T-helper 1 cell treated with Interleukin-12 subunit alpha and Interleukin-12 subunit beta and Interleukin-4 antibody, amounts not matched to agents 30 ng/mL and 1 ng/mL, for 36 hours (primary cell): ENCODE measurements at places on chromosomes 11 and 22. TPM values are rescaled to one million over a fixed set of nuclear protein-coding genes. Genes with fewer than 3 reads are reported as not detected.

The KRTAP5-1 gene
- total RNA-seq: not detected in 2 replicates

The KDM4D gene
- 0.44 TPM in 2 replicates for total RNA-seq

The GAB2 gene
- 50.6 and 61.6 TPM in 2 replicates for total RNA-seq

The DUSP8 gene
- total RNA-seq: 0.59 and 1.3 TPM in 2 replicates

The OR5AS1 gene
- total RNA-seq: not detected in 2 replicates

The PGA5 gene
- not detected in 2 replicates for total RNA-seq

The SERPING1 gene
- 0.22 and 0.93 TPM in 2 replicates for total RNA-seq

The FOSL1 gene
- 3.0 and 6.0 TPM in 2 replicates for total RNA-seq

The PPP6R3 gene
- 130 and 139 TPM in 2 replicates for total RNA-seq

The MS4A3 gene
- total RNA-seq: not detected in 2 replicates

The DGCR2 gene
- total RNA-seq: 33.9 and 36.3 TPM in 2 replicates

The OR6X1 gene
- total RNA-seq: not detected in 2 replicates

The TRPM5 gene
- not detected in 2 replicates for total RNA-seq

The SLC43A1 gene
- total RNA-seq: 12.9 and 14.1 TPM in 2 replicates

The CALCB gene
- 1.7 and 1.8 TPM in 2 replicates for total RNA-seq

The TMEM151A gene
- total RNA-seq: not detected in 2 replicates

The TUB gene
- total RNA-seq: 0.05 and 0.07 TPM in 2 replicates

The RAB39A gene
- 0.12 TPM in 1 of 2 replicates, not detected in the other for total RNA-seq

The CADM1 gene
- total RNA-seq: 0.83 TPM in 1 of 2 replicates, not detected in the other

The CLTCL1 gene
- total RNA-seq: 0.66 and 1.1 TPM in 2 replicates
